ENCODE measurements at places on chromosomes 3 and 15.

DNA sequence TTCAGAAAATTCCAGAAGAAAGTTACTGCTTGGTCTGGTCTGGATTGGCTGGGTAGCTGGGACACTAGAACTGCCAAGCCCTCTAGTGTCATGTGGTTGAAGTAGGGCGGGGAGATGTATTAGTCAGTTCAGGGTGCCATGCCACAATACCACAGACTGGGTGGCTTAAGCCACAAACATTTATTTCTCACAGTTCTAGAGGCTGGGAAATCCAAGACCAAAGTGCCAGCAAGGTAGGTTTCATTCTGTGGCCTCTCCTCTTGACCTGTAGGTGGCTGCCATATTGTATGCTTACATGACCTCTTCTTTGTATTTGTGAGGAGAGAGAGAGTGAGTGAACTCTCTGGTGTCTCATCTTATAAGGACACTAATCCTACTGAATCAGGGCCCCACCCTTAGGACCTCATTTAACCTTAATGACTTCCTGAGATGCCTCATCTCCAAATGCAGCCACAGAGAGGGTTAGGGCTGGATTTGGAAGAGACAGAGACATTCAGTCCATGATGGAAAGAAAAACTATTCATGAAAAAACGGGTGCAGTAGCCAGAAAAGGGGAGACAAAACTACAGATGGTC, 18.1 kb upstream of the ZSCAN2 start:
- no peak for DNase-seq

GRCh38 chr3:54988838-54989630, 61.2 kb upstream of the LRTM1 start:
- DNase-seq = no peak

- DNase-seq = no peak
Observed at GRCh38 chr15:80921736-80922410, 67.7 kb downstream of the MESD start.

GRCh38 chr3:193962986-193963685, 172.8 kb upstream of the HES1 start:
- no peak for DNase-seq

DNA sequence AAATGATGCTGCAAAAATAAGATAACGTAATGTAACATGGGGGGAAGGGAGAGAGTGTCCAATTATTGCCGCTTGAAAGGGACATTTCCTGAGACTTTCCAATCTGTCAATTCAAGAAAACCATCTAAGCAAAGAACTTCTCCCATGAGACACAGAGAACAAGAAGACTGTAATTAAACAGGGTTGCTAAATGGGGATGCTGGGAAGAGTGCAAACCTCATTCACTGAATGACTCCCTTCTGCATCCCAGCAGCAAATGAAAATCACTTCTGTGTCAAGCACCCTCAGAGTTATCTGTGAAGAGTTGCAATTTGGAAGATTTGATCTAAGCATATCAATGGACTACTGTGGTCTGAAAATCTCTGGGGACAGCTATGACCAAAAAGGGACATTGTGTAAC, 3.6 kb downstream of the RFT1 start:
- DNase-seq = no peak

- DNase-seq = no peak
Observed at GRCh38 chr3:14117468-14118399, 6.9 kb downstream of the CHCHD4 start.

GRCh38 chr3:8094415-8094814, 407.2 kb upstream of the LMCD1 start:
- DNase-seq = no peak

DNA sequence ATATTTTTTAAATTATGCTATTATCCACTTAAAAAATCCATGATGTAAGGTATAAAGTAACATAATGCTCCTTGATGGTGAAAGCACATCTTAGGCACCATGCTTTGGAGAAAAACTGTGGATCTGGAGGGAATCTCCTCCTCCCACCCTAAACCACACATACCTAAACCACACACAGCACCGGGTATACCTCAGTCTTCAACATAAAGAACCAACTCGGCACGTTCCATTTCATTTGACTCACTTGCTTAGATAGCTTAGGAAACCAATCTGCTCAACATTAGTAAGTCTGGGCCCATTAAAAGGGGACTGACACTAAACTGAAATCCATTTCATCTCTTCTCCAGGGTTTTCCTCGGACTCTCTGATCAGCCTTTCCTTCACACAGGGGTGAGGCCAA, 945.7 kb upstream of the CFAP20DC start:
- no peak for DNase-seq

All from SHP77 (cell line).